ENCODE measurements at places on chromosomes 3 and 15.

- DNase-seq, result no peak
These were observed 58.3 kb downstream of the CDC25A start for GRCh38 chr3:48129921-48130320.

DNA sequence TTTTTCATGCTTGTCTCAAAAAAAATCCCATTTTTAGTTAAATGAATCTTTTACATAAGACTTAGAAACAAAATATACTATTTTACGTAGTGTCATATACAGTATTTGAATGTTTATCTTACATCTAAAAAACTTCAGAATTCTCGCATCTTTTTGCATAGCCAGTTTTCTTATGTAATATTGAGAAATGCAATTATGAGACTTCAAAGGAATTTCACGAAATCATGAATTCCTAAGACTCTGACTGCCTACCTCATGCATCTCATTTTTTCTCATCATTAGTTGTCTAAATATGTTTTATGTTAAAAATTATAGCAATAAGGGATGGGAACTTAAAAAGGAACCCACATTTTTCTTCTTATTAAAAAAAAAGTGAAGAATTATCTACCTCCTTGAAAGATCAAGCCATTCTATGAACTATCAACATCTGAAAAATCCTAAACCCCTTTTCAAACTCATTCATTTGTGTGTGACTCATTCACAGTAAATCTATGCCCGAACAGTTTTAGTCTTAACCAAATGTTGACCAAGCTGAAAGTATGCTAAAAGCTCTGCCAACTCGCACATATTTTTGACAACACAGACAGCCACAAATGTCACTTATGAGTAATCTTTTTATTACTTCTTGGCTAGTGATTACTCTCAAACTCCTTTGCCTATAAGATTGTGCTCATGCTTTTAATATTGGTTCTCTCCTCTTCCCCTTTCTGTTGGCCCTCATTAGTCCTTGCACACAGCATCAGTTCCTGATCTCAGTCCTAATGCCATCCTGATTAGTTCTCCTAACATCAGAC, 115.9 kb downstream of the DCLK3 start:
- DNase-seq, result no peak

DNA sequence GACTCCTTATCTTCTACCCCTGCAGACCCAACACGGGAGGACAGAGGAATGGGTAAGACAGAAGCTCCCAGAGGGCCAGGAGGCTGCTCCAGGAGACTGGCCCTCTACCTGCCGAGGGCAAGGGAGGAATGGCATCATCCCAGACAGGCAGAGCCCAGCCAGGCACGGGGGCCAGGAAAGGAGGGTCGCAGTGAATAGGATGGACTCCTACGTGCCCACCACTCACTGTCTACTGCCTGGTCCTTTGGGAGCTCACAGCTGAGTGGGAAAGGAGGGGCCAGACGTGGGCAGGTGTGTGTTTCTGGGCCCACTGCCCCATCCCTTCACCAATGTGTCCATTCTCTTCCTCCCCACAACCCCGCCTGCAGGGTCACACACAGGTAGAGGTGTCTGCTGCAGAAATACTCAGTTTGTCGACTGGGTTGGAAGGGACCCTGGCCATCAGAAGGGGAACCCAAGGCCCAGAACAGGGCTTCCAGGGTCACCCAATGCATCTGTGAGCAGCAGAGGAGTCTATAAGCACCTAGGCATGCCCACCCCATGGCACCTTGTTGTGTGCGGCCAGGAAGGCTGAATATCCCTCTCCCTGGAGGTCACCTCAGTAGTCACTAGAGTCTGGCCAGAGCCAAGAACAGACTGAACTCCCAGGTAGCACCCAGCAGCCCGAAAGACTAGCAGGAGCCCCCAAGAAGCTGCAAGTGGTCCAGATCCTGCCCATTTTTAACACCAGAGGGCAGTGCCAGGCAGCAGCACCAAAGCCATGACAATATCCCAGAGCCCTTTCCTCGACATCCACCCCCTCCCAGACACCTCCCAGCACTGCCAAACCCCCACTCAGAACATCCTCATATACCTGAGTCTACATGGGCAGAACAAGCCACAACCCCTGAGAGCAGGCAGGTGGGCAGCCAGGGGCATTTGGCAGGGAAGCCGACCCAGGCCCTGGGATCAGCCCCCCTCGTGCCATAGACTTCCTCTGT, 24.0 kb downstream of the TKT start:
- no peak for DNase-seq

DNA sequence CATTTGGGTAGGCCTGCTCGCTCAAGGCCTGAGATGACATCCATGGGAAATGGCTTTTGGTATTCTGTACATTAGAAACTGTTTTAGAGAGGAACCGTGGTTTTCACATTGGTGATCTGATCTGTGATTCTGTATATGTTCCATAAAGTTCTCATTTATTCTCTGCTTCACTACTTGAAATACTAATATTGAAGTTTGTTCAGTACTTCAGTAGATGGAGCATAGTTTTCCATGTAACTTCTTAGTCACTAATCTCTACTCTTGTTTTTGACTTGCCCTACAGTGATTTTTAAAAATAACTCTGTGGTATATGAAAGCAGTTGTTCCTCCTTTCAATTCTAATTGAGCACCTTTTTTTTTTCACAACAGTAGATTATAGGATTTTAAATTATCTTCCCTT, 66.5 kb downstream of the MBNL1 start:
- DNase-seq, result no peak

GRCh38 chr3:89216016-89216739, 108.8 kb downstream of the EPHA3 start:
- no peak for DNase-seq

Data from activated naive CD4-positive, alpha-beta T cell (primary cell).